ACHN (cell line): ENCODE measurements at places on chromosomes 1 and 21.

GRCh38 chr1:94384485-94385265 is 33.5 kb upstream of the ABCD3 start:
- peak; percentile 45 for DNase-seq

DNA sequence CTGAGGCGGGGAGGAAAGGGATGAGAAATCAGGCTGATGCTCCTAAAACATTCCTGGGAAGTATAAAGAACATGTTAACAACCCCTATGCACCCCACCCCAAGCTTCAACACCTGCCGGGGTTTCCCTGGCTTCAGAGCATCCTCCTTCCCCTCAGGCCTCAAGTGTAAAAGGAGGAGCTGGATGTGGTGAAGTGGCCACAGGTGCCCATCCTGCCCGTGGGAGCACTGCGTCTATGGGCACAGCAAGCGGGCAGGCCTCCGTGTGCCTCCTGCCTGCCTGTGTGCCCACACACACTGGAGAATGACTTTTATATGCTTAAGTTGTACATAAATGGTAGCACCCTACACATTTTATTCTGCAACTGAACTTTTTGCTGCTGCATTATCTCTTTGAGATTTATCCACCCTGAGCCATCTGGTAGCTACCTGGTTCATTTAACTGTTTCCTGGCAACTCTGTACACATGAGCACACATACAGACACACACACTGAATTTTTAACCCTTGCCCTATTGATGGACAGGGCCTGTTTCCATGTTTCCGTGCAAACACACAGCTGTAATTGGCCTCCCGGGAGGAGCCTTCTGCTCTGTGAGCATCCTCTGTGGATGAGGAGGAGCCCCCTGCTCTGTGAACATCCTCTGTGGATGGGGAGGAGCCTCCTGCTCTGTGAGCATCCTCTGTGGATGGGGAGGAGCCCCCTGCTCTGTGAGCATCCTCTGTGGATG is 13.4 kb upstream of the FTCD start:
- no peak for DNase-seq

GRCh38 chr1:94072840-94073522 is 48.0 kb downstream of the ABCA4 start:
- no peak for DNase-seq

DNA sequence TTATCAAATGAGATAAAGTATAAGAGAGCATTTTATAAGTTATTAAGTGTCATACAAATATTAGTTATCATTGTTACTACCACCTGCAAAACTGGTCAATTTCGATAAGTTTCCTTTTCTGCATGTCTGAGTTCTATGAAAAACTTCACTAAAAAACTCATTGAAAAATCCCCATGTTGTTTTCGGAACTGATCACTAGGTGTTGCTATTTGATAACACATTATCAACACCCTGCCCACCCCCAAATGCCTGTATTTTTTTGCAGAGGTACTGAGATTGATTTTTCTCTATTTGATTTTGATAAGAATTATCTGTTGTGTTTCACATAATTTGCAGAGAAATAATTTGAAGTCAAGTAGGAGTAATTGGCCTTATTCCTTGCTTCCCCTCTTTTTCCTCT is 22.1 kb upstream of the DISP1 start:
- peak; percentile 46 for DNase-seq

DNA sequence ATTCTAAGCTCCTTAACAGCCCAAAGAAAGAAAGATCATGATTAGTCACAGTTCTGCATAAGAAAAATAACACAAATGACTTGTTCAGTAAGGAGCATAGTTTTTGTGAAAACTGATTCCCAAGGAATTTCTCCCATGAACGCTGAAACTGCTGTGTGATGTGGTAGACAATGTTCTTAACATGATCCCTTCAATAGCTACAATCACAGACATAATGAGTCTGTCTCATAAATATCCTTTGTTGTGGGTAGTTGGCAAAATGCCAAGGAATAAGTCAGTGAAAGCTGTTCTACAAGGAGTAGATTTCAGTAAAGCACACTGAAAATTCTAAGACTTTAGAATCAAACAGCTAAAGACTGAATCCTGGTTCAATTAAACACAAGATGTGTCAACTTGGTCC is 404.8 kb downstream of the HLX start:
- peak; percentile 8 for DNase-seq

- no peak for DNase-seq
Observed at GRCh38 chr1:88730995-88731394, 46.9 kb downstream of the PKN2 start.

DNA sequence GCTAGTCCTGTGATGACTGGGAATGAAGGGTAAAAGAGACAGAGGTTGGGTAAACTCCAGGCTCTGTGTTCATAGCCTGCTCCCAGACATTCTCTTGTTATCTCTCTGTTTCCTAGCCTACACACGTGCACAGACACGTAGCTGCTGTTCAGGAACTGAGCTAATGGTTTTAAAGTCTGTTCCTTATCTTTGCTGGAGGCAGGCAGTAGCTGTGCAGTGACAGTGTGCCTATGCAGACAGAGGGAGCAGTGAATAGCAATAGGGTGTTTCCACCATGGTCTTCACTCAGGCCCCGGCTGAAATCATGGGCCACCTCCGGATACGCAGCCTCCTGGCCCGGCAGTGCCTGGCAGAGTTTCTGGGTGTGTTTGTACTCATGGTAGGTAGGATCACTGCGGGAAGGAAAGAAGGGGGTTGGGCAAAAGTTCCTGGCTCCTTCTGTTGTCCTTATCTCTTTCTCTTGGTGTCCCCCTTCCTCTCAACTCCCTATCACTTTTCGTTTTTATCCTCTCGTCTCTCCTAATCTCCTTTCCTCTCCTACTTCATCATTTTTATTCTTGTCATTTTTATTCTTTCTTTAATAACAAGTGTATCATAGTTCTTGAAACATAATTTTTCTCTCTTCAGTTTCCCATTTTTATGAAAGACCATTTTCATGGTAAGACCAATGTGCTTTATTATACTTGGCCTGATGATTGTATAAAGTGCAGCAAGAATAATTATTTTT is at the start of gene AQP10:
AQP10 (plus strand) TSS at position 212 of the 727 bp plus-strand sequence; CDS start at position 275, 63 bp downstream.
- no peak for DNase-seq

DNA sequence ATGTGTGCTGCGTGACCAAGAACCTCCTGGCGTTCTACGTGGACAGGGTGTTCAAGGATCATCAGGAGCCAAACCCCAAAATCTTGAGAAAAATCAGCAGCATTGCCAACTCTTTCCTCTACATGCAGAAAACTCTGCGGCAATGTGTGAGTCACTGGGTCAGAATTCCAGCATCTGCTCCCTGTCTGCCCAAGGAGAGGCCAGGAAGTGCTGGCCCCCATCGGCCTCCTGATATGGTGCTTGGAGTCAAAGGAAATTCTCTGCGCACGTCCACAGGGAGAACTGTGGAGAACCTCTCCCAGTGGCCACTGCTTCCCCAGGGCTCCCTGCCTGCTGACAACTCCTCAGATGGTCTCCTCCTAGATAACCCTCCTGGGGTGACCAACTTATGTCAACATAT is 25.6 kb upstream of the IL20 start:
- peak; percentile 50 for DNase-seq

- DNase-seq: peak; percentile 33
Observed at GRCh38 chr1:9822897-9823692, 670 bp downstream of the CLSTN1 start.
